ENCODE measurements at places on chromosomes 11 and 22.

- DNase-seq: no peak
These were observed 27.6 kb downstream of the POU2AF1 start for GRCh38 chr11:111351374-111352055.

DNA sequence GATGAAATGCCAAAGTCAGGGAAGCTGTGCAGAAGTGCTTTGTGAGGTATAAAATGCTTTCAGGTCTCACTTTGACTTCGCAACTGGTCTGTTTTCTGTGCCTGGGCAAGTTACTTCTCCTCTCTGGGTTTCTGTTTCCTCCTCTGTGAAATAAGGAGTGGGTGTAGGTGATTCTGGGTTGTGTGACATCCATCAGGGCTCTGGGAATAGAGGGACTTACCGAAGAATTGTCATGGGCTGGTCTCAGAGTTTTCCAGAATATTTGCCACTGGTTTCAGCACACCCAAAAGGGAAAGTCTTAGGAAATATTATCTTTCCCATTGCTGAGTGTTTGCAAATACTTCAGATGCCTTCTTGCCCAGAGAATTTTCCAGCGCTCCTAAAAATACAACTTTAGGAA, 118.4 kb downstream of the KIAA1671 start:
- no peak for DNase-seq

DNA sequence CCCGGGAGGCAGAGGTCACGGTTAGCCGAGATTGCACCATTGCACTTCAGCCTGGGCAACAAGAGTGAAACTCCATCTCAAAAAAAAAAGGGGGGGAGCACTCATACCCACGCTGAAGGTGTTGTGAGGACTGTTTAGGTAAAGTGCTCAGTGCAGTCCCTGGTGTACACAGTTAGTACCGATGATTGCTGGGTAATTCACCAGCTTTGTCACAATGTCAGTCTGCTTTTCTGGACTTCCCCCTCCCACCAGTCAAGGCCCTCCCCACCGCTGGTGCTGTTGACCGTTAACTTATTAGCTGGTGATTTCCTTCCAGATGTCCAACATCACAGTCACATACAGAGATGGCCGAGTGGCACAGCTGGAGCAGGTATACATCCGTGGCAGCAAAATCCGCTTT, 11.9 kb downstream of the SNRPD3 start:
- DNase-seq: no peak

- no peak for DNase-seq
These were observed 20.5 kb upstream of the MPPED1 start for GRCh38 chr22:43391306-43391705.

DNA sequence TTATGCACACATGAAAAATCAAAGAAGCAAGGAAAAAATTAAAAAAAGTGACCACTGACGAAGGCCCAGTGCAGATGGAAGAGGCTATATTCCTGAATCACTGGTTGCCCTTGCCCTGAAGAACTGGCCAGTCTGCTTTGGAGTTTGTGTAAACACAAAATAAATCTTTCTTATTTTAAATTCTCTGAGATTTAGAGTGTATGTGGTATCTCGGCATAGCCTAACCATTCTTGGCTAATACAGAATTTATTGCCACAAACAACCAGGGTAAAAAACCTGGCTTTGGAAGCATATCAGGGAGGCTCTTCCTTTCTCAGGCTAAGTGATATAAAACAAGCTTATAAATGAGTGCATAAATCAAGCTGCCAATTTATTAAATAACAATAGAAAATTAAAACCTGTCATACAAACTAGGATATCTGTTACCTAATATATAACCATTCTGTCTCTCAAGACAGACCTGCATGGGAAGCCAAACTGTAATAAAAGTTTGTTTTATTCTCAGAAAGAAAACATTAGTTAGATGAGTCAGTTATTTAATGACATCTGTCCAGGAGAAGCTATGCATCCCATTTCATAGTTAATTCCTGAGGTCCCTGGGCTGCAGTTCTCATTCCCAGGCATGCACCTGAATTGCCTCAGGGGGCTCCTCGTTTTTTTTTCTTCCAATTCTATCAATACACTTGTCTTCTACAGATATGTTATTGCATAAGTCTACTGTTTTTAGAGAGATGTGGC, 6.1 kb upstream of the TMEM135 start:
- DNase-seq: no peak

GRCh38 chr22:28154861-28155260, 235.8 kb upstream of the PITPNB start:
- DNase-seq: no peak

DNA sequence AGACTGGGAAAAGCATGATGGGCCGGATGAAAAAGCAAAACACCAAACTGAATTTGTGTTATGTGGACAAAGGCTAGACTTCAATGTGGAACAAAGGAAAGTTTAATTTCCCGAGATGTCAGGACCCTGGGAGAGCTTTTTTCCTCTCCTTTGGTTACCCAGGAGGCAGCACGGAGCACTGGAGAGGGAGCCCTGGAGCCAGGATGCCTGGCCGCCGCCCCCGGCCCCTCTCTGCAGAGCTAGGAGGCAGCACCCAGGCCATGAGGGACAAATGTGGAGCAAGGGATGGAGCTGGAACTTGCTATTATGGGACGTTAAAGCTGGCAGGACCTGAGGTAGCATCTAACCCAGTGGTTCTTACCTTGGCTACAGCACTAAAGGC, 108.9 kb downstream of the MORC2 start:
- no peak for DNase-seq

GRCh38 chr11:11980200-11980599, 28.2 kb downstream of the DKK3 start:
- DNase-seq: no peak

DNA sequence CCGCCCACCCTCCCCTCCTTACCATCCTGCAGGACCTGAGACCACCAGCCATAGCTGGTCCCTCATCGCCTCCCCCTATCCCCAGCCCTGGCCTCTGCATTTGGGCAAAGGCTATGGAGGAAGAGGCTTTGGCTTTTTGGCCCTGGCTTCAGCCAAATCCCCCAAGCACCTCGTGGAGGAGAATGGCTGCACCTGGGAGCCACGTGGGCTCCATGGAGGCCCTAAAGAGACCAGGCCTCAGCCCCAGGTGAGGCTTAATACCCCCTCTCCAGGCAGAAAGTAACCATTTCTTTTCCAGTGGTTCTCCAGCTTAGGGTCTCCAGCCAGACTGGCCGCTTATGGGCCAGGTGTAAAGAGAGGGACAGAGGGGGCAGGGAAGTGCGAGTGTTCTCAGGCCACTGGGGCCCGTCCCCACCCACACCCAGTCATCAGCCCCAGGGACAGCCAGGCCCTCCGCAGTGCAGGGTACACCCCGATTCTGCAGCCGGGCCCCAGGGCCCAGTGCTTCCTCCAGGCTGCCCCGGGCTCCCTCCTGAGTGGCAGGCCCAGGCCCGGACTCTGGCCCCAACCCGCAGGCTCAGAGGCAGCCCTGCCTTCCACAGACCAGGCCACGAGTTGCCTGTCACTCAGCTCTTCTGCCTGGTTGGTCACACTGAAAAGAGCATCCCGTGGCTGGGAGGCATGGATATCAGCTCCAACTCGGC, 26.4 kb downstream of the CDKN1C start:
- DNase-seq: no peak

DNA sequence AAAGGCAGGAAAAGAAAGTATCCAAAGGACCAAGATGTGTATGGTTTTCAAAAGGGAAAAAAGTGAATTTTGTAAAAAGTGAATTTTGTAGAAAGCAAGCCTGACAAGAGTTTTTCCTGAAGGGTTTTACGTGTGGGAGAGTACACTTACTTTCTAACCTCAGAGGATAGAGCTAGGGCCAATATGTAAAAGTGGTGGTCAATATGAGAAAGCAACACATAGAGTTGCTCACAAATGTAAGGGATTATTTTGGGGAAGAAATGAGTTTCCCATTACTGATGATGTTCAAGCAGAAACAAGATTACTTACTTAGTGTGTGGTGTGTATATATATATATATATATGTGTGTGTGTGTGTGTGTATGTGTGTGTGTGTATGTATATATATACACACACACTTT, 162.5 kb downstream of the SWAP70 start:
- no peak for DNase-seq

DNA sequence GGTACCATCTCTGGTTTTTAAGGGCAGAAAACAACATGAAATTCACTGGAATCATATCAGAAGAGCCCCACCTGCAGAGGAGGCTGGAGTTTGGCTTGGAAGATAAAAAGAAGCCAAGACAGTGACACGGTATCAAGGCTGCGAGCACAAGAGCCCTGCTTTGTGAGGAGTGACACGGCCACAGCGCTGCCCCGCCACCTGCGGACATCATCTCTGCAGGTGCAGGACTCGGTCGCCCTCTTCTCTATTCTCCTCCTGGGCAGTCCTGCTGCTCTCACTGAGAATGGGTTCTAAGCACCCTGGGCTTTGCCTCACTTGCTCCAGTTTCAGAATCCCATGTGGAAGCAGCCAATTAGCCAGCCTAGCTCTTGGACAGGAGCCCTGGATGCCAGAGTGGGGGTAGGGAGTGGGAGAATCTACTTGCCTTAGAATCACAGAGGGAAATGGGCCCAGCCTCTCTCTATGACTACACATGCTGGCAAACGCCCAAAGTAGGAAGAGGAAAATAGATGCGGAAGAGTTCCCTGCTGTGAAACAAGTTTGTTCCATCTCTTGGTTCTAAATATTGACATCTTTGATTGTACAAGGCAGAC, 17.1 kb downstream of the APOL4 start:
- DNase-seq: no peak

GRCh38 chr11:69180226-69180625, 24.5 kb downstream of the SMIM38 start:
- DNase-seq: no peak

DNA sequence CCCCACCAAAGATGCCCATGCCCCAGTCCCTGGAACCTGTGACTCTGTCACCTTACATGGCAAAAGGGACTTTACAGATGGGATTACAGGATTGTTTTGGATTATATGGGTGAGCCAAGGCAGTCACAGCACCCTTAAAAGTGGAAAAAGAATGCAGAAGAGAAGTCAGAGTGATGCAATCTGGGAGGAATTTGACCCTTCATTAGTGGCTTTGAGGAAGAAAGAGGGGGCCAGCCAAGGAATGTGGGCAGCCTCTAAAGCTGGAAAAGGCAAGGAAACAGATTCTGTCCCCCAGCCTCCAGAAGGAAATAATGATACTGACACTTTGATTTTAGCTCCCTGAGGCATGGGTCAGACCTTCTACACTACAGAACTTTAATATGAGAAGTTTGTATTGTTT, 257.3 kb upstream of the ISX start:
- DNase-seq: no peak

- DNase-seq: no peak
These were observed 198.8 kb downstream of the BARX2 start for GRCh38 chr11:129574431-129574830.

- DNase-seq: no peak
These were observed 11.3 kb downstream of the C11orf21 start for GRCh38 chr11:2290351-2290841.

DNA sequence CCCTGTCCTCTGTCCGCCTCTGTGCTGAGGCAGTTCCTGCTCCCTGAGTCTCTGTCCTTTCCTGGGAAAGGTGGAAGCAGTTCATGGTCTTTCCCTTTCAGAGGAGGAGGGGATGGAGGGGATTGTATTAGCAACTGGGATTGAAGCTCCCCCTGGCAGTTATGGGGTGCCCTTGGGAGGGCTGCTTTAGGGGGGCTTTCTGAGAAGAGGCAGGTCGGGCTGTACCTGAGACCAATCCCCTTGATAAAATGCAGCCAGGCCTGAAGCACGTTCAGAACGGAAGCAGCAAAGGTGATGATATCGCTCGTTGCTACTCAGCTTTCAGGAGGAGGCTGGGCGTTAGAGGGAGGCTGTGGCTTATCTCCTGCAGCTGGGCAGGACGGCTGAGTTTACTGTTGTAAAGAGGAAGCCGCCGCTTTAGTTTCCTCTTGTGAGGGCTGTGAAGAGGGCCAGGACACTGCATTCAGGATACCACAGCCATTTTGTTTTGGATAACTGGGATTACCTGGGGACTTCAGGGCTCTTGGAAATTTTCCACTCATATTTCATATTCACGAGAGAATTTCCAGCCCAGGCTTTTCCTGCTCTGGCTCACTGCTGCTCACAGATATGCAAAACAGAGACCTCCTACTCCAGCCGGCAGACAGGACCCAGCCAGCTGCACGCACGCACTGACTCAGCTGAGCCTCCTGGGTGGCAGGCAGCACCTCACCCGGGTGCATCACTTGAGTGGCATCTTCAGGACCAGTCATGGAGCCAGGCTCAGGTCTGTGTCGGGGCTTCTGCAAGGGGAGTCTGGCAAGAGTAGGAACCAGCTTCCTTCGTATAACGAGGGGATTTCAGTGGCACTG, 798 bp downstream of the AMPD3 start:
- peak; percentile 36 for DNase-seq

GRCh38 chr11:14036469-14036868, 73.9 kb downstream of the SPON1 start:
- DNase-seq: no peak

GRCh38 chr11:128827191-128827893, 39.8 kb downstream of the KCNJ1 start:
- DNase-seq: no peak

DNA sequence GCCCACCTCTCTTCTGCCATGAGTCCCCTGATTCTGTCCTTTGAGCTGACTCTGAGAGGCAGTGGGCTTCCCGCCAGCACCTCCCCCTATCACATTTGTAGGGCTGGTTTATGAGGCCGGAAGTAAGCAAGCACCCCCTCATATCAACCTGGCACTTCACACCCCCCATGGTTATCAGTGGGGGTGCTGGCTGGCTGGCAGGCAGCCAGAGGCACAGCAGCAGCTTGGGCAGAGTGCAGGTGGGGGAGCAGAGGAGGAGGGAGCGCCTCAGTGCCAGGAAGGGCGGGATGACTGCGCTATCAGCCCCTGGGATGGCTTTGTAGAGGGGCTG, 22.9 kb upstream of the CHRM4 start:
- DNase-seq: no peak

Measured in AG04449 (cell line).